Tongue (tissue), 3 donors: ENCODE measurements at places on chromosomes 11 and 22. TPM values are rescaled to one million over a fixed set of nuclear protein-coding genes. Genes with fewer than 3 reads are reported as not detected.

The HEPN1 gene
- not detected for total RNA-seq

The SAA2 gene
- not detected for total RNA-seq

The PKNOX2 gene
- 12.3 TPM for total RNA-seq

The MPZL3 gene
- total RNA-seq = 3.0 TPM

The SEZ6L gene
- total RNA-seq = 0.92 TPM
